Skin of body (tissue), 3 donors: ENCODE measurements at places on chromosomes 7 and 10. TPM values are rescaled to one million over a fixed set of nuclear protein-coding genes. Genes with fewer than 3 reads are reported as not detected.

DNA sequence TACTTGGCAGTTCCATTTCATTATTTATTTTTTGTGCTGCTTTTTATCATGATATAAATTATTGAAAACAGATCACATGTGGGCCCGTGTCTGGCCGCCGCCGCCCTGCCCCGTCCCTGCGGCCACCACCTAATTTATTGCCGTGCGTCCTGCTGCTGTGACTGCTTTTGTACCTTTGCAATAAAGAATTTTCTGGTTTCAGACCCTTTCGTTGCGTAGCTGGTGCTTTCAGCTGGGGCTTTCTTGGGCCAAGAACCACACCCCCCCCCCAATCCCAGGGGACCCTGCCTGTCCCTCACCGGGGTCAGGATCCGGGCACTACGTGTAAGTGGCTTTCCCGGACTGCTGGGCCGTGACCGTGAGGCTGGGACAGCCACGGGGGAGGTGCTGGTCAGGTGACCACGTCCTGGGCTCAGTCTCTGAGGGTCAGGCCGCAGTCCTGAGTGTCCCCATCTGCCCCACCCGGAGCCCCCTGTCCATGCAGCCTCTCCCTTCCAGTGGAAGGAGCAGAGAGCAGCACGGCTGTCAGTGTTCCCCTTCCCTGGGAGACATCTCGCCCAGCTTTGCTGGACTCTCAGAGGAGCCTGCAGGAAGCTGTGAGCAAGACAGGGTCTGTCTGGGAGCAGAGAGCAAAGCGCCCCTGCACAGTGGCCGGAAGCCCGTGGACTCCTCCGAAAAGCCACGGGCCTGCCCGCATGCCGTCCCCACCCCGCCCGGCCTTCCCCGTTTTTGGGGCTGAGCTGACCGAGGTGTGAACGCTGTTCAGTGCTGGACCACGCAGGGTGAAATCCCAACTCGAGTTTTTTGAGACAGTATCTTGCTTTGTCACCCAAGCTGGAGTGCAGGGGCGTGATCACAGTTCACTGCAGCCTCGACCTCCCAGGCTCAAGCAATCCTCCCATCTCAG lies 12.6 kb downstream of the MAFK start:
- no peak for DNase-seq

The OPN1SW gene
- total RNA-seq, result not detected

DNA sequence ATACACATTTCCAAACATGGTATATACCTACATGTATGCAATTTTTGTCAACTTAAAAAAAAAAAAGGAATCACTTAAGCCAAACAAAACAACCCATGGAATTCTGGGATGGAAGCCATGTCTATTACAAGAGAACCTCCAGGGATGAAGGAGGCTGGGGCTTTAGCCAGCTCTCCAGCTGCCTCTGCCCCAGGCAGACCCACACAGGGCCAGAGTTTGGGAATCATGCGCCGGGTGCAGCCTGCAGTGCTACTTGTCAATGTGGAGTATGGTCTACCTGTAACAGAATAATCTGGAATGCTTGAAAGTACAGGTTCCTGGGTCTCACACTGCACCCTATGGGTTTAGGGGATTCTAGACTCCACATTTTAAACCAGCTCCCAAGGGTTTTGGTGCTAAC lies 10.8 kb downstream of the ATP6V0E2 start:
- DNase-seq, result no peak

DNA sequence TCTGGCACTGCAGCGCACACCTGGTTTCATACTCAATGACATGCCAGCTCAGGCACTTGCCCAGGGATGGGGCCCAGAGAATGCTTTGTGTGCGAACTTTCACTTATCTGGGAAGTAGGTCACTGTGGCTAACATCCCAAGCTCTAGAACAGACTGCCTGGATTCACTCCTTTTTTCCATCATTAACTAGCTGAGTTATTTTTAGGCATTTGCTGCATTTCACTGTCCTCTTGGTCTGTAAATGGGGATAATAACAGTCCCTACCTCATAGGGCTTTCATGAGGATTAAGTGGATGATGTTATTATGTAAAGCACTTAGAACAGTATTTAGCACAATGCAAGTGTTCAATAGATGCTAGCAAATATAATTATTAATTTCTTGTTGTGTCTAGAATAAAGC lies 98.7 kb upstream of the DOCK1 start:
- DNase-seq, result no peak

- no peak for DNase-seq
Observed at GRCh38 chr10:97514344-97514743, 15.6 kb downstream of the UBTD1 start.

- DNase-seq, result peak; percentile 23
Observed at GRCh38 chr10:50416881-50417280, 165.6 kb upstream of the ASAH2 start.
